ENCODE measurements at places on chromosomes 4 and X.

GRCh38 chr4:76879731-76880364 is 18.1 kb downstream of the SOWAHB start:
- DNase-seq, result no peak

- DNase-seq, result no peak
These were observed 97.6 kb upstream of the NKX1-1 start for GRCh38 chr4:1503583-1504471.

DNA sequence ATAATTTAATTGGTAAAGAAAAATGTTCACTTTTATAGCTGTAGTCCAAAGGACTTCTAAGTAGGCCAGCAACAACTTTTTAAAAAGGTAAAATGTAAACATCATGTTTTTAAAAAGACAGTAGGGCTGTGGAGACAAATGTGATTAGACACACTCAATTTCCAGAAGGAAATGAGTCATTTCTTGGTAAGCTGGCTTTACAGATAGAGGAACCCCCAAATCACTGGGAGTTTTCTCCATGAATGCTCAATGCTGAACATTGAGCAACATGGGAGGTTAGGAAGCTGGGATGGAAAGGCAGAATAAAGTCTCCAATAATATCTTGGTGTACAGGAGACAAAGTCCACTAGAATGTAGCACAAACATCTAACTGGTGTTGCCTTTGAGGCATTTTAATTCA is 121.3 kb downstream of the NWD2 start:
- DNase-seq, result no peak

DNA sequence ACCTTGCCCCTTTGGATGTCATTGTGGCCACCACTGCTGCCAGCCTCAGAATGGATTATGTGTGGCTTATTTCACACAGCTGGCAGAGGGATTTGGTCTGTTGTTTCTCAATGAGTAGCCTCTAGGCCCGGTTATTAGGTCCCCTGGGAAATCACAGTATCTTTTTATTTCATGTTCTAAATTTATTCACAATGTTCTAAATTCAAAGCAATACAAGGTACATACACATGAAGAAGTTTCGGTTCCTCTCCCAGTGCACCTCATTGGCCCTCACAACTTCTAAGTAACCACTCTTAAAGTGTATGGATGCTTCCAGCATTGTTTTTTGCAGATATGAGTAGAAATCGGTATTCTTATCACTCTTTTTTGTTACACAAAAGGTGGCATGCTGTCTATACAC is 262.7 kb downstream of the RCHY1 start:
- DNase-seq, result no peak

GRCh38 chr4:15690020-15690809 is 8.6 kb downstream of the FAM200B start:
- DNase-seq, result no peak

GRCh38 chrX:122868631-122869030 is 315.4 kb upstream of the GRIA3 start:
- DNase-seq, result no peak

DNA sequence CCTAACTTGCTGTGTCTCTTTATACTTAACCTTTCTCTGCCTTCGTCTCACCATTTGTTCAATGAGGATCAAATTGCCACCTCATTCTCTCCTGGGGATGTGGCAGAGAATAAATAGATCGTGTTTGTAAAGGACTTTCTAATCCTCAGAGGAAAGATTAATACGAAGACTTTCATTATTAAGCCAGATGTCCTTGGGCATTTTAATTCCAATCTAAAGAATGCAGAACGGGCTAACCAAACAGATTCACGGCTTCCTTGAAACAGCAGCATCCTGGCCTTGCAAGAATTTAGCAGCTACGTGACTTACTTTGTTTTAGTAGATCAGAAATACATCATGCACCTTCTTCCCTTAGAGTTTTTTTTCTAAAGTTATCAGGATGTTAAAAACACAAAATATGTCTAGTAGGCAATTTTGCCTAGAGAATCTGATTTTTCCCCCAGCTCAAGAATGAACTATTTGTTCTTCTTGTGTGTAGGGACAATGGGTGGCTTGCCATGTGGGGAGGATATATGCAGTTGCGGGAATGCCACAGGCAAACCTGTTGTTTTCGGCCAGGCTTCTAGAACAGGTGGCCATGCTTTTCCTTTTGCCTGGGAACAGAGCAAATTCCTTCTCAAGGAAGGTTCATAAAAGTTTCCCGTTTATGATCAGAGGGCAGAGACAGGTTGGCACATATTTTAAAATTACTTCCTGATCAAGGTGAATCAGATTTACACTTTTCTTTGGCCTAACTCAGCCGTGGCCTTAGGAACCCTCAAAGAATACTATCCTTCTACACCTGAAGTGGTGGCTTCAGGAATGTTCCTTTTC is 3.0 kb downstream of the MID1 start:
- DNase-seq, result no peak

DNA sequence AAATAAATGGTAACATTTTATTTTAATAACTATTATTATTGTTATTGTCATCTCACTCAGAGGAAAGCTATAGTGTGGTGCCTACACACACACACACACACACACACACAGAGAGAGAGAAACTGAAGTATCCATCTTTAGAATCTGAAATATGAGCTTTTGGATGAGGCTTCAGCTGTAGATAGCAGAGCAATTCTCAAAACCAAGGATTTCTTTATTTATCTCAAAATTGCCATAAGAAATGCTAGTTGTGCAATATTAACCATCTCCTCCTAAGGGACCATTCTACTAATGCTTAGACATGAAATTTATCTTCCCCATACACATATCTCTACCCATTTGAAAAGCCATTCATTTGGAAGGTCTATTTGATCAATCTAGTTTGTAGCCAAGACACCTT is 50.1 kb upstream of the SGMS2 start:
- no peak for DNase-seq

GRCh38 chr4:172707622-172708021 is 461.0 kb upstream of the GALNT7 start:
- DNase-seq, result no peak

DNA sequence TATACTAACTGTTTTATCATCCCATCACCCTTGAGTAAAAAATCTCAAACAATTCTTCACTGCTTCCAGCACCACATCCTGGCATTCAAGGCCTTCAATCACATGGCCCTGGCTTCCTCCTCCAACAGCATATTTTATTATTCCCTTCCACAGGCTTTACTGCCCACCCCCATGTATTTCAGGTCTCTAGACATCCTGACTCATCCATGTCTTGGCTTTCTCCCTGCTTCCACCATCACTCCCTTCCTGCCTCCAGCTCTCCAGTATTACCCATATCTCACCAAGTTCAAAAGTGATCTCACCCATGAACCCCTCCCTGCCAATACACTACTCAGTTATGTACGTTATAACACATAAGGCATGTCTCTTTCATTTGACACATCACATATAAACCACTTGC is 34.7 kb upstream of the PLAC1 start:
- DNase-seq, result no peak

GRCh38 chr4:27624749-27625148 is 764.1 kb downstream of the STIM2 start:
- DNase-seq, result no peak

DNA sequence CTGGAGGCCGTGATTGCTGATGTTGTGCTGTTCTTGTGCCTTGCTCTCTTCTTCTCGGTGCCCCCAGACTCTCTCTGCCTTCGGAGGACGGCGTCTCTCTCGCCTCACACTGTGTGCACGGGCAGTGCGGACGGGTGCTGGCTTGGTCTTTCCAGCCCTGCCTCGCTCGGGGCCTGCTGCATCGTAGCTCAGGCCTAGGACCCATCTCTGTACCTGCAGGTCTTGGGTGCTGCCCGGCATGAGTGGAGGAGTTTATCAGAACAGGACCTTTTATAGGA is 18.2 kb downstream of the RGS12 start:
- DNase-seq, result no peak

DNA sequence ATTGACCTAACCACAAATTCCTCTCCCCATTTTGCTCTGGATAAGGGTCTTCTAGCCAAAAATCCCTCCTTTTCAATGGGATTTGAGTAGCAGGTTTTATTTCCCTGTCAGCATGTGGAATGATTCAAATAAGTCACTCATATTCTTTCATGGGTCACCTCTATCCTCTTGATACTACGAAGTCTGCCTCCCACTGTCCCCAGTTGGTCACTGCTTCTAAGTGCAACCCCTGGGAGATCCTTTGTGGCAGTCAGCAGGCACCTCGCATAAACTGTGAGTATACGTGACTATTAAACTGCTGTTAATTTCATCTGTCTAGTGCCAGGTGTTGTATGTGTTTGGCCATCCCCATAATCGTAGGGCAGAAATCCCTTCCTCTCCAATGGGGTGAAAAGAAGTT is 1667.9 kb upstream of the PCDH7 start:
- no peak for DNase-seq

DNA sequence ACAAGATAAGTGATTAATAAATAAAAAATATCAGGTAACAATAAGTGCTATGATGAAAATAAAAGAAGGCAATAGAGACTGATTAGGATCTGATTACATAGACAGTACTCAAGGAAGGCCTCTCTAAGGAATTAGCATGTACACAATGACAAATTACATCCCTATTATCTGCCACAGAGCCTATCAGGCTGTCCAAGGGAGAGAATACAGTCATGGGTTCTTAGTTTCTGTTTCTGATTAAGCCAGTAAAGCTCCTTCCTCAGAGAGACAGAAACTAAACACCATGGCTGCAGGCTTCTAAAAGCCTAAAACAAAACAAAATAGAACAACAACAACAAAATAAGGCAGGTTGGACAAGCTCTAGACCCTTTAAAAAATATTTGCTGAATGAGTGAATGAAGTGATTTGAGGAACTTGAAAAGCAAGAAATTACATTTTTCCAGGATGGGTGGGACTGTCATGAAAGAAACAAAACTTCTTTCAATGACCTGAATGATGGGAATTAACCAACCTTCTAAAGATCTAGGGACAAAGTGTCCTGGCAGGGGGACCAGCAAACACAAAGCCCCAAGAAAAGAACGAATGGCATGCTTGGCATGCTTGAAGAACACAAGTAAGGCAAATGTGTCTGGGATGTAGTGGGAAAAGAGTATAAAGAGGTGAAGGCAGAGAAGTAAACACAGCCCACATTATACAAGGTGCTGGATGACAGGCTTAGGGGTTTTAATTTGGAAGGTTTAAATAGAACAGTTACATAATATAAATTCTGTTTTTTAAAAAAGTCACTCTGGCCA is 44.1 kb downstream of the NAA11 start:
- no peak for DNase-seq

DNA sequence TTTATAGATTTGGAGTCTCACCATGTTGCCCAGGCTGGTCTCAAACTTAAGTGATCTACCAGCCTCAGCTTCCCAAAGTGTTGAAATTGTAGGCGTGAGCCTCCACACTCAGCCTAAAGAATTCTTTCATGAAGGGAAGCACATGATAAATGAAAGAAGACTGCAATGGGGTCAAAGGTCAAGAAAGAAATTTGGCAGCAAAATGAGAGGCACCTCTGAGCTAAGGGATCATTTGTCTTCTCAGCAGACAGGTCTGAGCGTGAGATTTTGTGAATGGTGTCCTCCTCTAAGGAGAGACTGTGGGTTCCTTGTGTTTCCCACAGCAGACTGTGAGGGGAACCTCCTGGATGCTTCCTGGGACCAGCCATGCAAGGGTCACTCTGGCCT is 57.5 kb upstream of the EGFL6 start:
- no peak for DNase-seq

DNA sequence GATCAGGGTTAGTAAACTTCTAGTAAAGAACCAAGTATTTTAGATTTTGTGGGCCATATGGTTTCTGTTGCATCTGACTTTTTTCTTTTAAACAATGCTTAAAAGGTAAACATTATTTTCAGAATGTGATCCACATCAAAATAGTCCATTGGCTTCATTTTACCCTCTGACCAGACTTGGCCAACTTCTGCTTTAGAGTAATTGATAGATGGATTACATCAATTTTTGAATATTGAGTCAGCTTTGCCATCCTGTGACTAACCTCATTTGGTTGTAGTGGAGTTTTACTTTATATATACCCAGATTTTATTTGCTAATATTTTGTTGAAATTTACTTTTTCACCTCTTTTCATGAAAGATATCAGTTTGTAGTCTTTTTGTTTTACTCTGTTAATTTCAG is 559.8 kb downstream of the TLL1 start:
- DNase-seq, result no peak

DNA sequence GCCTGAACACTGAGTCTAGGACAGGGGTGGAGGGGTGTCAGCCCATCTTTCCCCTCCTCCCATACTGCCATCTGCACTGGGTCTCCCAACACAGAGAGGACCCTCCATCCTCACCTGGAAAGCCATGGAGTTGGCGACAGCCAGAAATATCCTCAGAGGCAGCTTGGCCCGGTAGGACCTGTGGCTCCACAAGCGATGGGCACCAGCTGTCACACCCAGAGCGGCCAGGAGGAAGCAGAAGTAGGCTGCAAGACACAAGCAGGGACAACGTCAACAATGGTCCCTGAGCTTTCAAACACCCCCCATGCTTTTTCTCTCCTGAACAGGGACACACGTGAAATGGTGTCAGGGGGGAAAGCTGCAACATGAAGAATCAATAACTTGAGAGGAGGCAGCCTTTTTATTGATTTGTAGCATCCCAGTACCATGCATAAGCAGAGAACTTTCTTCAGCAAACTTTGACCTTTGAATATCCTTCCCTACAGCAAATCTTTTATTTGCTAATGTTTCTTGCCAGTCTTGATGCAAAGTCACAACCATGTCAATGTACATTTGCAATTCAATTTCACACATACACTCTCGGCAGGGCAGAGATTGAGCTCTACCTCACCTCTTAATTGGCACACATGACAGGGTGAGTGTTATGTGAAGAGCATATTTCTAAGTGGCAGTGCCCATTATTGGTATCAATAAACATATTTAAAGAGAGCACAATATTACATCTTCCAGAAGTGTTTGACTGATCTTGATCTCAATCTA is 93.2 kb downstream of the SCD5 start:
- no peak for DNase-seq

GRCh38 chr4:121096629-121097028 is 24.3 kb upstream of the NDNF start:
- DNase-seq, result peak; percentile 20

DNA sequence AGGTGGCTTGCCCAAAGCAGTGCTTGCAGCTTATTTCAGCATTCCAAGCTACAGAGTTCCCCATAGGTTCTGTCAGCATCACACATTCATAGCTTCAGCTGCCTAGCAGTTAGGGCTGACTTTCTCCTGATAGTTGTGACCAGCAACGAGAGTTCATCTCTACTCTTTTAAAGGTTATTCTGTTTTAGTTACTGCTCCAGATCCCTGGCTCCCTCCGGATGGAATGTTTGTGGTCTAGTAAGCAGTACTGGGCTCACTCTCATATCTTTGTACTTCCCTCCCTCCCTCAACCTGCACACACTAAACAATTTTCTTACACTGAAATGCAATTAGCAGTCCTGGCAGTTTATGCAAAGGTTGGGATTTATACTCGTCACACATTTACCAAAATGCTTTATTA is 43.9 kb downstream of the PTTG2 start:
- no peak for DNase-seq

DNA sequence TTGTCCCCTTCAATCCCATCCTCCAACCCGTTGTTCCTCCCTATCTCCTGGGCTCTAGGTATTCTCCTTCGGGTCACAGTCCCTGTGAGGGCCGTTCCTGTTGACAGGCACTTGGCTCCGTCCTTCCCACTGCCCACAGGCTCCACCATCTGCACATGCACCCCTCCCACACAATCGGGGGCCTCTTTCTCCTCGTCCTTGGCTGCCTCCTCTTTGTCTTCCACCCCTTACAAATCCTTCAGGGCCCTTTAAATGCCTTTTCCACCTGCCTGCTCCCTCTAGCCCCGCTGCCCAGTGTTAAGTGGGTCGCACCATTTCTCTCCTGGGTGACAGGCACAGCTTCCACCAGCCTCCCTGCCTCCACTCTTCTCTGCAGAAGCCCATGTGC is 2.7 kb upstream of the AVPR2 start:
- DNase-seq, result no peak

- no peak for DNase-seq
These were observed 652 bp upstream of the KLKB1 start for GRCh38 chr4:186226521-186227189.

- DNase-seq, result no peak
These were observed 49.3 kb upstream of the RPL34 start for GRCh38 chr4:108570993-108571569.
